Activated T-cell treated with anti-CD3 and anti-CD28 coated beads for 4 hours (primary cell): ENCODE measurements at places on chromosomes 3 and 15.

DNA sequence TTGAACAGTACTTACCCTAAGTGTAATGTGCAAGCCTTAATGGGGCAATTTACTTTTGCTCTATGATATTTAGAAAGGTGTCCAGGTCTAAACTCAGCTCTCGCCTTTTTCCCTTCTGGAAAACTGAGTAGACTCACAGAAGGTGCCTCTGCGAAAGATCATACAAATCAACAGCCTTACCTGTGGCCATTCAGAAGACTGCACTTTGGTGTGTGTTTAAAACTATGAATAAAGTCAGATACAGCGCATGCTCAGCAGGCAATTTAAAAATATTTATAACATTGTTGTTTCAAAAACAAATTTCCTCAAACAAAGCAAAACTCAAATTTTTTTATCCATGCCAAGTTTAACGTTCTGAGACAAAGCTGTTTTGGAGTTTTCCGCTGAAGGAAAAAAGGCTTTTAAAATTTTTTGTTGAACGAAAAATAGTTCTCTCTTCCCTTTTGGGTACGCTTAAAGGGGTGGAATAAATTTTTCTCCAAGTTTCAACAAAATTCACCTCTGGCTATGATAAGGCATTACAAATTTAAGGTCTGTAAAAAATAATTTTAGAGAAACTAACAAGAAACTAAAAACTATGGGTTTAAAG is 156.3 kb downstream of the TIGIT start:
- no peak for DNase-seq

- DNase-seq = no peak
These were observed 31.3 kb downstream of the DNASE1L3 start for GRCh38 chr3:58179235-58180098.

DNA sequence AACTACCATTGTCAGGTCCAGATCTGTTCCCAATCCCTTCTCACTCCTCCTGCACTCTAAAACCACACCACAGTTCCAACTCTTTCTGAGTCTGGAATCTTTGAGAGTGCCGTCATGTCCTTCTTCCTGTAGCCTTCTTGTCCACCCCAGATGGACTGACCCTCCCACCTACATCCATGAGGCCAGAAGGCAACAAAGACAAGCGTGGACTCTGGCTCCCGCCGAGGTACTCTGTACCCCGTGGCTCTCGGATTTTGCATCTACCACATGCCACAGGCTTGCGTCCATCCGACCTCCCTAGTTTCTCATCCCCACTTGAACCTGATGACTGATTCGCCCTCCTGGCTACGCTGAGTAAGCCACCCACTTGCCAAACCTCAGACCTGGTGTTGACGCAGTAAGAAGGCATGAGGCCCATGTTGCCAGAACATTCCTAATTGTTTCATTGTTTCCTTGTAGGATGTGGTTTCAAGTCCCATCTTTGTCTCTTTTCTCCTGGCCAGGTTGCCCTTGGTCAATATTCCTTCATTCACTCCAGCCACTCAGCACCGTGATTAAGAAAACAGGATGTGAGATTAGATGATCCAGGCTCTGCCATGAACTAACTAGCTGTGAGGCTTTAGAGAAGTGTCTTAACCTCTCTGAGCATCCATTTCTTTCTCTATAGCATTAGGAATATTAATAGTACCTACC is 1.1 kb upstream of the ZBTB38 start:
- no peak for DNase-seq

GRCh38 chr15:74240002-74240568 is 4.0 kb downstream of the CCDC33 start:
- DNase-seq = no peak

DNA sequence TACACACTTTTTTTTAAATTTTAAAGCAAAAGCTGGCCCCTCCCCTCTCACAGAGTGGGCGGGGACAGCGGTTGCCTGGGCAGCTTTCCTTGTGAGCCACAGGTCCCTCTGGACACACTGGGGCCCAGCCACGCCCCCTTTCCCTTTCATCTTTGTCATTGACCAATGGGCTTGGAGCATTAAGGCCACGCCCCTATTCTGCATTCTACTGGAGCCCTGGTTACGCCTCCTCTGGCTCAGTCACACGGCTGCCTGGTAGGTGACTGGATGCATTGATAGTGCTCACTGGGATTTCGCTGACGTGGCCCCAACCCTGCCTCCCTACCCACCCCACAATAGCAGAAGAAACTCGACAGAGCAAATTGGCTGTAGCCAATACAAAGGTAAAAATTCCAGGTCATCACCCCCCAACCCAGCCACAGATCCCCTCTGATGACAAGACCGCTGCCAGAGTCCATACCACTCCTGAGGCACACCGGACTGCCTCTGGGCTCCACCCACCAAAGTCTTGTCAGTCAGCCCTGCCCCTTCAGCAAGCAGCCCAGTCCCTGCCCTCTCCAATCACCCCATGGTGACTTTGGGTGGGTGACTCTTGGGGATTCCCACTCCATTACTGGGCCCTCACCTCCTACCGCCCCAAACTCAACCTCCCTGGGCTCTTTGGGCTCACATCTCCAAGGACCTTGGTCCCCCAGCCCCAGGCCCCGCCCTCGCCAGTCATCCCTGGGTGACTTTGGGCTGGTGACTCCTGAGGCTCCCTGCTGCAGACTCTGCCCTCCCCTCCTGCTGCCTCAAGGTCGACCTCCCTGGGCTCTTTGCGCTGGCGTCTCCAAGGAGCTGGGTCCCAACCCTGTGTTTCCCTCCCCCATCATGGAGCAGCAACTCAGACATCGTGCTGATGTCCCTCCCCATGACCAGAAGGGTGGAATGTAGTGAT is 112.2 kb upstream of the FAN1 start:
- no peak for DNase-seq

- no peak for DNase-seq
These were observed 23.8 kb upstream of the ANXA2 start for GRCh38 chr15:60421544-60421943.

- no peak for DNase-seq
These were observed 66.5 kb downstream of the CTNNB1 start for GRCh38 chr3:41265823-41266273.

DNA sequence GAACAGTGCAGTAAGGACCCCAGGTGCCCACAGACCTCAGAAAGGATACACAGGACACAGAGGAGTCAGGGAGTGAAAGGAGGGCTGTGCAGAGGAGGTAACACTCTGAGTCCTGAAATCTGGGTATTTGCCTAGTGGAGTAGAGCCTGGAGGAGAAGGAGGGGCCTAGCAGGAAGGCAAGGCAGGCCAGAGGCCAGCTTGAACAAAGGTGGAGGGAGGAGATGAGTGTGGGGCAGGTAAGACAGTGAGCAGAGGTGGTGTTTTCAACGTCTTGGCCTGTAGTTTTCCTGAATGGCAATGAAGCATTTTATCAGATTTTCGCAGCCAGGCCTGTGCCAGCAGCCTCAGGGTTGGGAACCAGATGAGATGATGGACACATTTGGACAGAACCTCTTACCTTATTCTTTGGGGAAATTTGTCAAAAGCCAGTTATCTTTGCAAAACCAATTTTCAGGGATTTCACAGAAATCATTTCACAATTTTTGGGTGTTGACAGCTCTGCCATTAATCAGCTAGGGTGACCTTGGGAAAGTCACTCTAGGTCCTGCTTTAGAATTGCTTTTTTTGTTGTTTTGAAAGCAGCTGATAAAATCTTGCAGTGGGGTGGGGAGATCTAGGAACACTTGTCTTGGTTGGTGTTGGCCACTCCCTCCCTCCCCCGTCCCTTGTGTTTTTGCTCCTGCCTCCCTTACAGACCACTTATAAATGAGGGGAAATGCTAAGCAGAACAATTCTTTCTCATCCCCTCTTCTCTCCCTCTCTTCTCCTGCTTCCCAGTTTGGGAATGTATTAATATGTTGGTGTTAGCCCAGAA is 38.4 kb downstream of the SPSB4 start:
- DNase-seq = no peak

- no peak for DNase-seq
These were observed 57.4 kb downstream of the APBA2 start for GRCh38 chr15:28943146-28943545.

- DNase-seq = no peak
These were observed 25.7 kb upstream of the GOLIM4 start for GRCh38 chr3:168121184-168122017.

DNA sequence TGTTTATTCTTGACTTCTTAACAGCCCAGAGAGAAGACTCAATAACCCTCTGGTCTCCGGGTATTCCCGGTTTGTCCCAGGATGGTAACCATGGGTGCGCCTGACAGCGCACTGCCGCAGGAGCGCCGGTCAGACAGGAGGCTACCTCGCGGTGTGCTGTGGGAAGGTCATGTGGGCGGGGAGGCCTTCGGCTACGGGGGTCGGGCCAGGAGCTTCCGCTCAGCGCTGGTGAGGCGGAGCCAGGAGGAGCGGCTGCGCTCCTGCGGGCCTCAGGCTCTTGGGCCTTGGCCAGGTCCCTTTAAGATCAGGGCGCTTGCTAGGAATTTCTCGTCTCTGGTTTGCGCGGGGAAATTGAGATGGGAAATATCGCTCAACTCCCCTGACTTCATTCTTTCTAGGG is 182.3 kb upstream of the NDN start:
- no peak for DNase-seq

- no peak for DNase-seq
These were observed 36.9 kb downstream of the TSPAN3 start for GRCh38 chr15:77033729-77034671.

DNA sequence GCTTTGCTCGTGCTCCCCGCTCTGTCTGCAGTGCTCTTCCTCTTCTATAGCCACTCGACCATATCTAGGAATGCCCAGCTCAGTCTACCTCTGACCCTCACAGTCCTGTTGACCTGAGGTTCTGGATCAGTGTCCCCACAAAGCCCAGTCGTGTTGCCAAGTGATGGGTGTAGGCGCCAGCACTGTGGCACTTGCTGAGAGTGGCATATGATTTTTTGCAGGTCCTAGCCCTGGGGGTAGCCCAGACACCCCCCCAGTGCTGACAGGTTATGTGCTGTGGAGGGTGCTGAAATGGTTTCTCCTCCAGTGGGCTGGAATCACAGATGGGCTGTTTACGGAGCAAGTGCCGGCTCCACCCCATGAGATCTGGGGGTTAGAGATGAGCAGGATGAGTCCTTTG is 32.5 kb downstream of the ACAD9 start:
- no peak for DNase-seq

DNA sequence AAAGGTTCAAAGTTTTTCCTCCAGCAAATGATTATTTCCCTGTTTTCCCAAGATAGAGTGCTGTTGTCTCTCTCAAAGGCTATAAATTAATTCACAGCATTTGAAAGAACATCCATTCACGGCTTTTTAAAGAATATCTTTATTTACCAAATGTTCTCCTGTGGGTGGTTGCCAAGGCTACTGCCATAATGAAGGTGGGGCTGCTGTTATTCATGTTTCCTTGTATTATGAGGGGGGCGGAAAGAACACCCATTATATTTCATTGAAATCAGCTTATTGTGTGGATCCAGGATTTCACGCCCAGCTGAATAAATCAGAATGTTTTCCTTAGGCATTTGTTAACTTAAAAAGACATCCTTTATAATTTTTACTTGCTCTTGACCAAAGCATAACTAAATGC is 10.1 kb downstream of the SRP14 start:
- DNase-seq = no peak

- DNase-seq = no peak
These were observed 36.2 kb downstream of the CDCP1 start for GRCh38 chr3:45109771-45110508.

DNA sequence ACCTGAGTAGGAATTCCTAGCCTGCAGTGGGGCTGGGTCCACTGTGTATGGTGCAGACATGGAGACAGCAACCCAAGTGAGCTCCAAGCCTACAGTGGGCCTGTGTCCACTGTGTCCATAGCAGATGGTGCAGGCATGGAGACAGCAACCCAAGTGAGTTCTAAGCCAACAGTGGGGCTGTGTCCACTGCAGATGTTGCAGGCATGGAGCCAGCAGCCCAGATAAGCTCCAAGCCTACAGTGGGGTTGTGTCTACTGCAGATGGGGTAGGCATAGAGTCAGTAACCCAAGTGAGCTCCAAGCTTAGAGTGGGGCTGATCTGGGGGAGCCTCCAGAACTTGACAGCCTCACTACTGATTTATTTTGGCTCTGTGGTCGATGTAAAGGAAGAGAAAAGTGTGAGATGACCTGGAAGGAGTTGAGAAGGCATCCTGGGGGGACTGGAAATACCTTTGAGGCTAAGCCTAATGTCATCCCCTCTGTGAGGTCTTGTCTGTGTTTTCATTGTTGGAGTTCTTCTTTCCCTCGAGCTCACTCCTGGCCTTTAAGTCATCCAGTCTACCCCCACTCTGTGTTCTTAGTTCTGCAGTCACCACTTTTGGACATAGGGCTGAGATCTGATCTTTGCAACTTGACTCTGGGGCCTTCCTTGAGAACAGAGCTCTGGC is 22.4 kb upstream of the IL16 start:
- DNase-seq = no peak

DNA sequence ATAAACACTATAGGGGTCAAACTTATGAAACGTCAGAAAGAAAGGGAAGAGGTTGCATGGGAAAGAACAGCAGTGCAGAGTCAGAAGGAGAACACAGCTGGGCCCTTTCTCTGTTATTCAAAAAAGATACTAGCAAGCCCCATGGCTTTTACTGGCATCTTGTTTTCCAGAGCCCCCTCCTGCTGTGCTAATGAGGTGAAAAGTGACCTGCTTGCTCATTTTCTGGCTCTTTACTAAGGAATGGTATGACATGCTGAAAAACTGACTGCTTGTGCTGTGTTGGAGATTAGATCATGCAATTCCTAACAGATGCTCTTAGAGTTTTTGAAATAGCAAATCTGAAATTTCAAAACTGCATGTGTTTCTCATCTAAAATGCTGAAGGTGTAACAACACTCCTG is 541.6 kb upstream of the ALCAM start:
- DNase-seq = no peak

GRCh38 chr15:42016971-42017370 is 3.9 kb downstream of the PLA2G4E start:
- no peak for DNase-seq

- DNase-seq = no peak
These were observed 452.2 kb downstream of the IL5RA start for GRCh38 chr3:2657971-2658370.

- no peak for DNase-seq
These were observed 146.8 kb downstream of the PCCB start for GRCh38 chr3:136396916-136397315.

DNA sequence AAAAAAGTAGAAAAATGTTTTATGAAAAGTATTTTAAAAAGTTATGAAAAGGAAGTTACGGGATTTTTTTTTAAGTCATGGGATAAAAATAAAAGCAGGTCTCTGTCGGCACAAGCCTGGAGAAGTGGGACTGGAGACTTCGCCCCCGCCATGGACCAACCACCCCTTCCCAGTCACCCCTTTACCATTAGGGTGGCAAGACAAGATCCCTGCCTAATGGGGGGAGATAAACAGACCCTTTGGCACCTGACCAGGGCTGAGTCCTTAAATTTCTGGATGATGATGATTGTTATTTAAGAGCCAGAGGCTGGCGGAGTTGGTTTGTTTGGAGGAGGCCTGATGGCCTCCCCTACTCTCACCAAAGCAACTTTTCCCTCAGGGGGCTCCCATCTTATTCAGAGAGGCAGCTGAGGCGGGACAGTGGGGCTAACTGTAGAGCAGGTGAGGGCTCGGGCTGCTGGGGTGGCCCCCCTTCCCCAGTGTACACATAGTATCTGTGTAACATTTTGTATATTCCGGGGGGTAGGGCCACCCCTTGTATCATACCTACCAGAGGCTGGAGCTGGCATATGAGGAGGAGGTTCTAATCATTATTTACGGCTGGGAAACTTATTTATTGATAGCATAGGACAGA is 74.0 kb downstream of the ADAMTS7 start:
- no peak for DNase-seq
